ENCODE measurements at places on chromosomes 5 and 9. TPM values are rescaled to one million over a fixed set of nuclear protein-coding genes. Genes with fewer than 3 reads are reported as not detected.

Gene NME5
- polyA plus RNA-seq: 129 TPM

Gene EMB
- polyA plus RNA-seq: 20.0 TPM

Gene JAKMIP2
- polyA plus RNA-seq: 3.4 TPM

Gene SLC6A18
- not detected for polyA plus RNA-seq

Gene PCSK5
- polyA plus RNA-seq: 9.4 TPM

Gene VCAN
- 22.8 TPM for polyA plus RNA-seq

Gene SELENOP
- 156 TPM for polyA plus RNA-seq

Gene SLC27A6
- 30.0 TPM for polyA plus RNA-seq

Gene SPRY4
- 3.8 TPM for polyA plus RNA-seq

Data from testis (tissue), 5 donors.